ENCODE measurements at places on chromosomes 12 and 14. TPM values are rescaled to one million over a fixed set of nuclear protein-coding genes. Genes with fewer than 3 reads are reported as not detected.

DNA sequence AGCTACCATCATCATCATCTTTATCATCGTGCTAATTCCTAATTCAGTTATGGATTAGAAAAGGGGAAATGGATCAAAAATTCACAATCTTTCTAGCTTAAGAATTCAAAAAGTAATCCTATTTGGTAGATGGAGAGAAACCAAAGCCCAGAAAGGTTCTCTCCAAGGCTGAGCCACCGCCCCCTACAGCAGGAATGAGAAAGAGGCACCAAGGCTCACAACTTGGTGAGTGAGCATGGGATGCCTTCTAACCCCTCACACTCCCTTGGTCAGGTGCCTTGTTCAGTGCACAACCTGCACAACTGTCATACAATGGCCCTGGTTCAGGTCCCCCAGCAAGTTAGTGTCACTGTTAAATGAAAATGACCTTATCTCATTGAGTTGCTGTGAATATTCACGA lies 171.5 kb downstream of the ANO2 start:
- no peak overlapping the region for H3K27ac ChIP-seq
- DNase-seq = peak; percentile 20

DNA sequence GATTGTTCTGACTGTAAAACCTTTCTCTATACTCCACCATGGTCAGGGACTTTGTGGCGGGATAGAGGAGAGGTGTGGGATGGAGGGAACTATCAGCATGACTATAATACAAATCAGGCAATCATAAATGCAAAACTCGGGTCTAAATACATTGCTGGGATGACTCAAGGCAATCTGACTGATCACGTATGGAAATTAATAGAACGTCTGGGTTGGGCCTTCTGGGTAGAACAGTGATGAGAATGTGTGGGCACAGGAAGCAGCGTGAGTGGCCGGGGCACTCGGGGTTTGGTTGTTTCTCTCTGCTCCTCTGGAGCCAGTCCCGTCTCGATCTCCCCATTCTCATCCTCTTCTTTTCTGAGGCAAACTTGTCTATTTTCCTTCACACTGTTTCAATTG lies 485.8 kb downstream of the VRK1 start:
- H3K27ac ChIP-seq = no peak overlapping the region
- H3K36me3 ChIP-seq = no peaks in the 10 kb centered on the region
- no peak for DNase-seq
- peaks cover 17% of the 10 kb centered on the region for H3K27me3 ChIP-seq
- no peak overlapping the region for H3K4me3 ChIP-seq

GRCh38 chr12:6071589-6071988 lies 52.9 kb downstream of the VWF start:
- DNase-seq = no peak
- H3K4me1 ChIP-seq = peaks cover 20% of the 10 kb centered on the region
- H3K27ac ChIP-seq = 0 out of 2 replicates have a peak overlapping the region, but pooled peaks have one; percentile 17
- H3K36me3 ChIP-seq = no peaks in the 10 kb centered on the region

- no peak overlapping the region for H3K4me3 ChIP-seq
- H3K27ac ChIP-seq = 0 out of 2 replicates have a peak overlapping the region, but pooled peaks have one; percentile 28
- no peaks in the 10 kb centered on the region for H3K36me3 ChIP-seq
- DNase-seq = no peak
- peaks cover 27% of the 10 kb centered on the region for H3K4me1 ChIP-seq
- H3K27me3 ChIP-seq = no peaks in the 10 kb centered on the region
These were observed 5.5 kb downstream of the KRT80 start for GRCh38 chr12:52186118-52186840.

DNA sequence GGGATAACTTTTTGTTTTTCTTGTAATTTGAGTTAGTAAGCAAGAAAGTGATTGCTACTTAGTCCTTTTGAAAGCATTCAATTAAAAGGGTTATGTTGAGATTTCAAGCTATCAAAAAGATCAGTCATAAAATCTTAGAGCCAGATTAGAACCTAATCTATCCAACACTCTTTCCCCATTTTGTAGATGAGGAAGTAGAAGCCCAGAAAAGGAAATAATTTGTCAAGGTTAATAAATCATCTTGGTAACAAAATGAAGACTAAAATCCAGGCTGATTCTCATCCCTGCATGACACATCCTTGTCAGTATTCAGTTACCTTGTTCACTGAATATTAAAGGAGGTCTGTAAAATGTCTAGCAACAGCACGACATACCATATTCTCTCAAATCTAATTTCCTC lies 26.5 kb downstream of the PPP1R13B start:
- H3K27ac ChIP-seq = no peak overlapping the region
- DNase-seq = no peak
- no peaks in the 10 kb centered on the region for H3K27me3 ChIP-seq
- no peak overlapping the region for H3K4me3 ChIP-seq
- H3K36me3 ChIP-seq = no peaks in the 10 kb centered on the region

GRCh38 chr12:45974883-45975282 lies 15.5 kb downstream of the SCAF11 start:
- peaks cover 4% of the 10 kb centered on the region for H3K36me3 ChIP-seq
- H3K4me3 ChIP-seq = no peak overlapping the region
- DNase-seq = no peak
- H3K27ac ChIP-seq = no peak overlapping the region
- peaks cover 22% of the 10 kb centered on the region for H3K4me1 ChIP-seq
- H3K27me3 ChIP-seq = no peaks in the 10 kb centered on the region

- peak overlapping the region; percentile 43 for H3K4me3 ChIP-seq
- H3K36me3 ChIP-seq = peaks cover 16% of the 10 kb centered on the region
- no peak for DNase-seq
- peaks cover 23% of the 10 kb centered on the region for H3K4me1 ChIP-seq
- H3K27ac ChIP-seq = no peak overlapping the region
These were observed 1.6 kb downstream of the POLE2 start for GRCh38 chr14:49686425-49686824.

DNA sequence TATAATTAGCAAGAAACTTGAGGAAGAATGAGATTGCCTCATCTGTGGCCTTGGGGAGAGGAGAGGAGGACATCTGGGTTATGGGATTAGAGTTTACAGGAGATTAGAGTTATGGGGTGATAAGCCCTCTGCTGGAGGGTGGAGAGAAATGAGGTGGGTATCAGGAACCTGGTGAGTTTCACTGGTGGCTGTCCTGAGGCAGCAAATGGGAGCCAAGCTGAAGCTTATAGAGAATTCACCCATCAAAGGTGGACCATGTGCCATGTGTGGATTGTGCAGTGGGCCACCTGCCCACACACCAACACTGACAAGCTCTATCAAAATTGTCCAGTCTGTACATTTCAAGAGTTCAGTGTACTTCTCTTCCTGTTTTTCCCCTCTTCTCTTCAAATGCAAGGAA lies 135.3 kb downstream of the AEBP2 start:
- H3K27me3 ChIP-seq = no peaks in the 10 kb centered on the region
- H3K36me3 ChIP-seq = no peaks in the 10 kb centered on the region
- DNase-seq = no peak
- H3K4me1 ChIP-seq = peaks cover 48% of the 10 kb centered on the region

DNA sequence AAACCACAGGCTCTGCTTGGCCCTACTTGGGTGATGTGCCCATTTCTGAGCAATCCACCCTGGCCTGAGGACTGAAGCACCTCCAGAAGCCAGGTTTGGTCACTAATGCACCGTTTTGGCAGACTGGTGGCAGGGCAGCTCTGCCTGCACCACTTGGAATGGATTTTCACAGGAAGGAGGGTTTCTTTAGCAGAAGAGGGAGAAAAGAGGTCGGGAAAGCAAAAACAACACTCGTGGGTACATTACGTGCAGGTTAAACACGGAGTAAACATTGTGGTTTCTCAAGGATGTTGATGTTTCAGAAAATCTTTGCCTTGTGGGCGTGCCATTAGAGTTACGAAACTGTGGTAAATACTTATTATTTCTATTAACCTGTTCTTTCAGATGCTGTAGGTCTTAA lies 70.8 kb downstream of the KCNA5 start:
- H3K27ac ChIP-seq = no peak overlapping the region
- H3K4me1 ChIP-seq = no peaks in the 10 kb centered on the region
- H3K4me3 ChIP-seq = no peak overlapping the region

The PTGER2 gene
- 0.92 TPM for total RNA-seq

The SLCO1B1 gene
- 0.37 TPM for total RNA-seq

The VPS37B gene
- total RNA-seq = 11.4 TPM

The DENR gene
- 66.5 TPM for total RNA-seq

Measured in WTC11 (cell line).